Muscle of arm (tissue), 14 donors: ENCODE measurements at places on chromosomes 11 and 22.

DNA sequence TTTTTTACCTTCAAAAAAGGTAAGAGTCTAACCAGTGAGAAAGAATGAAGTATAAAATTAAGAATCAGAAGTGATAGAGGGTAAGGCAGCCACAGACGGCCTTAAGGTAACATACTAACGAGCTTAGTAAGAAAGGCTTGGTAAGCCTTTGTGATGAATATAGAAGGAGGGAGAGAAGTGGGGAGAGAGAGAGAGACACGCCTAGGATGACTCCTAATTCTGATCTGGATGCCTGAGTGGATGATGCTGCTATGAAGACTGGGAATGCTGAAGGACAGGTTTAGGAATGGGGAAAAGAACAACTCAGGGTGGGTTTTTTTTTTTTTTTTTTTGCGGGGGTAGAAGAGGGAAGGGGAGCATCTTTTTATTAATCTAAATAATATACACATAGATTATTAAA, 4.8 kb downstream of the FBXO3 start:
- no peak for DNase-seq

DNA sequence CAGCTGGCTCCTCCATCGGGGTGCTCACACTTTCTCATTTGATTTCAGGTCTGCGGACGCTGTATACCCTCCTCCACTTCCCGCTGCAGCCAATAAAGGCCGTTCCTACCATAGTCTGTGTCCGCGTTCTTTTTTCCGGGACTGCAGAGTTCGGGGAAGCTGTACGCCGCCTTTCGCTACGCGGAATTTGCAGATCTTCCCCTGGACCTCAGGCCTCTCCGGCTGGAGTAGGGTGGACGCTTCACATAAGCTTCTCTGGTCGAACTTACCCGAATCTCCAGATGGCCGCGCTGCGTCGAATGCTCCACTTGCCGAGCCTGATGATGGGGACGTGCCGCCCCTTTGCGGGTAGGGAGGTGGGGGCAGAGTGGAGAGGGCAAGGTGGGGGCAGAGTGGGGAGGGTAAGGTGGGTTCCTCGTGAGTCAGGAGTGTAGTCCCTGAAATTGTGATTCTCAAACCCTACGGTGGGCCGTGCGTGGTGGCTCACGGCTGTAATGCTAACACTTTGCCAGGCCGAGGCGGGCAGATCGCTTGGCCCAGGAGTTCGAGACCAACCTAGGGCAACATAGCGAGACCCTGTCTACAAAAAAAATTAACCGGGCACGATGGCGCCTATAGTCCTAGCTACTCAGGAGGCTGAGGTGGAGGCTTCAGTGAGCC, 617 bp downstream of the CSKMT start:
- no peak for DNase-seq

- DNase-seq, result no peak
Observed at GRCh38 chr11:11038352-11038751, 180.5 kb upstream of the ZBED5 start.

DNA sequence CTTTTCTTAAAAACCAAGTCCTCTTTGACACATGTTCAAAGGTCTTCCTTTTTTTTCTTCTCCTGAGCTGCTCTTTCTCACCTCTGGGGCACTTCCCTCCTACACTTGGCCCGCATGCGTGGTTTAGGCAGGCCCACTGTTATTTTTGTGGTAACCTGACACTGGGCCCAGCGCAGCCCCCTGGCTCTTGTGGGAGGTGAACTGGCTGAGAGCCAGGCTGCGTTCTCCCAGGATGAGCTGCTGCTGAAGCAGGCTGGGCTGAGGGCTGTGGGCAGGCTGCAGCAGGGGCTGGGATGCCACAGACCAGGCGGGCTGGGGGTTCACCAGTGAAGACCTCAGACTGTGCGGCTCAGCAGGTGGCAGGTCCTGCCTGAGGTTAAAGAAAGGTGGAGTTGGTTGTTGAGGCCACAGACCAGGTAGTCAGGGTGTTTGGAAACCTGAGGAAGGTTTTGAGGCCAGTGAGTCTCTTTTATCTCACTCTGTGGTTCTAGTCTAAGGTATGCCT, 72.4 kb downstream of the TEAD1 start:
- DNase-seq, result peak; percentile 55

GRCh38 chr22:44604991-44605390, 97.0 kb upstream of the PRR5 start:
- no peak for DNase-seq

DNA sequence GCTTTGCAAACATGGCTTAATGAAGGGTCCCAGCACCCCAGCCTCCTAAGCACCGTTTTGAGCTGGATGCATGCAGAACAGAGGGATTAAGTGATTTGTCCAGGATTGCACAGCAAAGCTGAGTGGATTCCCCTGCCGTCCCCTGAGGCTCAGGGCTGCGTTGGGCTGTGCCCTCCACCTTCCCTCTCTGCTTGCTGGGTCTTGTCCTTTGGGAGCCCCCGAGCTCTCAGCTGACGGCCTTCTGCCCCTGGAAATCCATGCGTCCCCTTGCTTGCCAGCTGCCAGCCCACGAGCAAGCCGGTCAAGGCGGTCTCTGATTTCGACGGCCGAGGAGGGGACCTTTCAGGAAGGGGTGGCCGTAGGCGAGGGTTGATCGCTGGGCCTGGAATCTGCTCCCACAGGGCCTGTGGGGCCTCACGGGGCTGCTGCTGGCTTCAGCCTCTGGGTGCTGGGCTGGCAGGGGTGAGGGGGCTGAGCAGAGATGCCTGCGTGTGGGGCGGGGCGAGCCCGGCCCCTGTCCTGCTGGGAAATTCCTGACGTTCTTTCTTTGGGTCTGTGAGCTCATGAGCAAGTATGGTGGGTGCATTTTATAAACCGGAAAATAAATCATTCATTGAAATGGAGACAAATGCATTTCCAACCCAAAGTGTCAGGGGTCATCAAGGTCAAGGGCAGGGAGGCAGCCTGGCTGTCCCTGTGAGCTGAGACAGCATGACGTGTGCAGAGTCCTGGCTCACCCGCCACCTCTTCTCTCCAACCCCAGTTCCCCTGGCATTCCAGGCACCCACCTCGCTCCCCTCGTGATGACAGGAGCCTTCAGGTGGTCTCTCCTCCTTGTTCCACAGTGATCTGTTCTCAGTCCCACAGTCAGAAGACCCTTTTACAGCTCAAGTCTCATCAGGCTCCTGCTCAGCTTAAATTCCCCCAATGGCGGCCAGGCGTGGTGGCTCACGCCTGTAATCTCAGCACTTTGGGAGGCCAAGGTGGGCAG, 28.1 kb downstream of the FGF4 start:
- DNase-seq, result no peak

- DNase-seq, result no peak
Observed at GRCh38 chr11:65438257-65439151, 15.9 kb downstream of the NEAT1 start.

- no peak for DNase-seq
Observed at GRCh38 chr11:62857541-62857982, 18.2 kb upstream of the WDR74 start.

DNA sequence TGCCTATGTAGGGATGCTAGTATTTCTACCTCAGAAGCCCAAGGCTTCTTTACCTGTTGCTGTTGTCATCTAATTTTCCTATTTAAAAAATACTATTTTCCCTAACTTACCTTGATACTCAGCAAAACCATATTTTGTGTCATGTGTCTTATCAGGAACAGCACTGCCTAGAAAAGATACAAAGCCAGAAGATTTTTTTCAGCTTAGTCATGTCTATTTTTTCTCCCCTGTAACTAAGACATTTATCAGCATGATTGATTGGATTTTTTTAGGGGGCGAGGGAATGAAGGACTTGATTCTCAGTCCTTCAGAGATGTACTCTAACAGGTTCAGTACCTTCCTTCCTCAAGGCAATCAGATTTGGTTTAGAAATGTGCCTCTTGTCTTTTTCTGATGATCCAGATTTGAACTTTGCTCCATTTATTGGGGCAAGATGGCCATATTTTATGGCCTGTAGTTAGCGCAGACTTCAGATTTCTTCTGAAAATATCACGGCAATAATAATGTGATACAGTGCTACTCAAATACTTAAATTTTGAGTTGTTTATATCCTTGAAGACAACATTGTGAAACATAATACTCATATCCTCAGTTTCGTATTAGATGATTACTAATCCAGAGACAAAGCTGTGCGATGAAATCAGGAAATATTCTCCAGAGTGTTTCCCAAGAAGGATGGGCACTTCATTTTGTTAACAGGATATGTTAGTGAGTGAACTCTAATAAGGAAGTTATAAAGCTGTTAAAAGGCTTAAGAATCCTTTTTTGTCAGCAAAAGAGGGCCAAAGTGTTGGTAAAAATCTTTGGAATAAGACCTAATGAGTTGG, 3.8 kb upstream of the PIK3IP1 start:
- DNase-seq, result no peak

DNA sequence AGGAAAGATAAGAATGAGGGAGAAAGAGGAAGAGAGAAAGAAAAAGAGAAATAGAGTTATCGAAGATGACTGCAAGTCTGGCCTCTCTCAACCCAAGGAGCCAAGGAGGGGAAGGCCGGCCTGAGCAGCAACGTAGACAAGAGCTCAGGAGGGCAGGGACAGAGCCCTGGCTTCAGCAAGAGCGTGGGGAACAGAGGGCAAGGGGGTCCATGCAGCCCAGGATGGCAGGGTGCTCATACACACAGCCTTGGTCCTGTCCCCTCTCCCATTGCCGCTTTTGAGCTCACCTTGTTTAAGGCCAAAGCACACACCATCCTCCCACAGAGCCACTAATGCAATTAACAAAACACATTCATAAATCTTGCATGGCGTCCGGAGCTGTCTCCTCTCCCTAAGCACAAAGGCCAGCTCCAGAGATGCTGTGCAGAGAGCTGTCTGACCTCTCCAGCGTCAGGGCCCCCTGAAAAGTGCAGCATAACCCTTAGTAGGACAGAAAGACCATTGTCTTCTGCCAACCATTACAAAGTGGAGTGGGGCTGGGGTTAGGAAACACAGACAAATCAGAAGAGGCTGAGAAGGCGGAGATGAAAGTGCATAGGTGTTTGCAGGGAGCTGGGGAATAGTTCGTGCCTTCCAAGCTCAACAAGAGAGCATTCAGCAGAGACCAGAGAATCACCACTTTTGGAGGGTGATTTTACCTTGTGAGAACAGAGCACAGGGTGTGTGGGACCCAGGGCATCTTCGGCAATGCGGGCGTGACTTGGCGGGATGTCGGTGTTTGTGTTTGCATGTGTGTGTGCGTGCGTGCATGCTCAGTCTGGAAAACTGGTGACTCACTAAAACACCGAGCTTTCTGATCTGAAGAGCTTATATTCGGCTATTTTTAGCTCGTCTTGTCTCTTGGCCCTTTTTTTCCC, 28.2 kb upstream of the JAM3 start:
- no peak for DNase-seq

GRCh38 chr22:49961005-49961600, 531 bp downstream of the PIM3 start:
- no peak for DNase-seq
